GM12891 (cell line): ENCODE measurements at places on chromosomes 7 and 10.

DNA sequence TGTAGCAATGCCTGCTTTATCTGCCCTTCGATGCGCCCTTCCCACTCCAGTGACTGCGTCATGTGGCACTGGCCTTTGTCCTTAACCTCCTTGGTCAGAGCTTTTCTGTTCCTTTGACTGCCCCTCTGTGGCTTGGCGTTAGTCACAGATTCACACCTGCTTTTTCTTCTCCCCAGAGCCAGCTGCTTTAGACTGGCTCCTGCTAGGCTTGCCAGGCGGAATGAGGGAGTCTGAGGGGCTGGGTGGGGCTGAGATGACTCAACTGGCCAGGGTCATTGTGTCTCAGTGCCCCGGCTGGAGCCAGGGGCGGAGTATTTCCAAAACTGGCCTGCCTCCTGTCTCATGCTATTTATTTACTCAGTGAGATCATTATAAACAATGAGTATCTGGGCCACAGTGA lies 194.1 kb downstream of the EMX2 start:
- DNase-seq: no peak

- DNase-seq: no peak
These were observed 51.2 kb downstream of the ANLN start for GRCh38 chr7:36440880-36441279.

GRCh38 chr10:102919246-102919959 lies 1.3 kb downstream of the CNNM2 start:
- no peak for DNase-seq

- DNase-seq: no peak
These were observed 116.2 kb upstream of the LAMB4 start for GRCh38 chr7:108246227-108246837.

GRCh38 chr7:92682330-92682729 lies 92.1 kb upstream of the FAM133B start:
- DNase-seq: no peak

GRCh38 chr10:22477334-22478287 lies 132.3 kb downstream of the SPAG6 start:
- DNase-seq: no peak

DNA sequence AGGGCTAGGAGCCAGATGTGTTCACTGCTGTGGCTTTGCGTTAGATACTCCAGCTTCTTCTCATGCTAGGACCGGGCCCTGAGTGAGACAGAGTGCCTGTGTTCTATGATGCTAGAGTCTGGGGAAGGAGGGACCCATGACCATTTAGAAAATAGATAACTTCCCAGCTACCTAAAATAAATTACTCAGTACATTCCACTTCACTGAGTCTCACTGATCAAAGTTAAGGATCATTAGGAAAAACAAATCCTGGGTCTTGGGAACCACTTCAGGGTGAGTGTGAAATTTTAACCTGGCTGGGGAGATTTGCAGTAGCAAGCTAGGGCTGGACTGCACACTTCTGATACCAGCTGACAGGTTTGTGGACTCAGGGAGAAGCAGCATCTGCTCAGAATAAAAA lies 138.1 kb downstream of the EMX2 start:
- no peak for DNase-seq

DNA sequence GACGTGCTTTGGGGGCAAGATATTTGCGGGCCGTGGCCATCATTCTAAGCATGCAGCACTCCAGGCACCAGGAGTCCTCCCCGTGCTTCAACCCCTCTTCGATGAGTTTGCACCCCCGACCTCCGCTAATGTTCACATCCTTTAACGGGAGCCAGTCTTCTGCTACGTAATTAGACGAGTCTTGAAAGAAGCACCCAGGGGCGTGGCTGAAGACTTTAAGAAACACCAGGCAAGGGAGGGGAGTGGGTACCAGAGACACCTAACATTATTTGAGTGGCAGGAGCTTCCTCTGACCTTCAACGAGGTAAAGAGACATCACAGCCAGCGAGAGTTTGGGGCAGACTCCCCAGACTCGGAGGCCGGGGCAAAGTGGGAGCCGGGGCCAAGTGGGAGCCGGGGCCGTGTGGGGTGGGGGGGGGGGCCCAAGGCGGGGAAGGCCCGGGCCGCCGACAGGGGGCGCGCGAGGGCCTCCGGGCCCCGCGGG lies 31.1 kb upstream of the TOMM7 start:
- DNase-seq: no peak

GRCh38 chr10:23338886-23339285 lies 5.7 kb downstream of the C10orf67 start:
- DNase-seq: no peak

DNA sequence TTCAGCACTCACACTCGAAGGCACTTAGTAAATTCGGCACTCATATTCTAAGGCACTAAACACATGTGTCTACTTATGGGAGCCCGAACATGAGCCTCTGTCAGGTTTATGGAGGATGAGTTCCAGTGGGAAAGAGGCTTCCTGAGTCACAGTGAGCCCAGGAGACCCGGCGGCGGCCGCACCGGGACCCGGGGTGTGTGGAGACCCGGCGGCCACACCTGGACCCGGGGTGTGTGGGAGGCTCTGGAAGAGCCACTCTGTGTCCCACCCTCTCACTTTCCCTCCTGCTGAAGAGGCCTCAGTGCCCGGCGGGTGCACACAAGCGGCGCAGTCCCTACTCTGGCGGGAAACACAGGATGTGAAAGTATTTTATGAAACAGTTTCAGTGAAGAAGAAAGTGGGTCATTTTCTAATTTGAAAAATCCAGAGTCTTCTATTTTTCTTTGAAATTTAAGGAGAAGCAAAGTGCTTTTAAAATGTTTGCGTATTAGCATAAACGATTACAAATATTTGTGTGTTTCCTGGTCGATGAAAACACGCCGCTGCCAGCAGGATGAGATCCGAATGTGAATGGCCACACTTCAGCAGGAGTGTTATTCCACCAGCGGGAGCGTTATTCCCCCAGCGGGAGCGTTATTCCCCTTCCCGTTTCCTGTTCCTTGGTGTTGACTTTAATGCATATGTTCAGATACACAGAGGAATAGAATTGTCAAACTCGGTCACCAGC lies 625.1 kb downstream of the DNAJB6 start:
- no peak for DNase-seq

GRCh38 chr7:93860261-93860660 lies 30.3 kb downstream of the TFPI2 start:
- no peak for DNase-seq

- DNase-seq: no peak
These were observed 424.7 kb upstream of the FOXK1 start for GRCh38 chr7:4257146-4258111.

GRCh38 chr10:70480239-70480861 lies 1.8 kb downstream of the PALD1 start:
- DNase-seq: peak; percentile 62

- no peak for DNase-seq
These were observed 782.7 kb downstream of the ANKRD7 start for GRCh38 chr7:119007236-119007635.

DNA sequence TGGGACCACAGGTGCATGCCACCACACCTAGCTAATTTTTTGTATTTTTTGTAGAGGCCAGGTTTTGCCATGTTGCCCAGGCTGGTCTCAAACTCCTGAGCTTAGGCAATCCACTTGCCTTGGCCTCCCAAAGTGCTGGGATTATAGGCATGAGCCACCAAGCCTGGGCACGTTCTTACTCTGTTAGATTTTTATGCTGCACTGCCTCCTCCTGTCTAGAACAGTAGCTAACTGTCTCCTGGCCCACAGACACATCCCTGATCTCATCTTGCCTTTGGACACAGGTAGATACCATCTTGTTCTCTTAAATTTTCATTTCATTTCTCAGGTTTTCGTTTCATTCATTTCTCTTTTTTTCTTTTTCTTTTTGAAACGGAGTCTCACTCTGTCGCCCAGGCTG lies 41.1 kb downstream of the BLVRA start:
- no peak for DNase-seq

- DNase-seq: no peak
These were observed 86.9 kb upstream of the PITRM1 start for GRCh38 chr10:3259499-3259898.

DNA sequence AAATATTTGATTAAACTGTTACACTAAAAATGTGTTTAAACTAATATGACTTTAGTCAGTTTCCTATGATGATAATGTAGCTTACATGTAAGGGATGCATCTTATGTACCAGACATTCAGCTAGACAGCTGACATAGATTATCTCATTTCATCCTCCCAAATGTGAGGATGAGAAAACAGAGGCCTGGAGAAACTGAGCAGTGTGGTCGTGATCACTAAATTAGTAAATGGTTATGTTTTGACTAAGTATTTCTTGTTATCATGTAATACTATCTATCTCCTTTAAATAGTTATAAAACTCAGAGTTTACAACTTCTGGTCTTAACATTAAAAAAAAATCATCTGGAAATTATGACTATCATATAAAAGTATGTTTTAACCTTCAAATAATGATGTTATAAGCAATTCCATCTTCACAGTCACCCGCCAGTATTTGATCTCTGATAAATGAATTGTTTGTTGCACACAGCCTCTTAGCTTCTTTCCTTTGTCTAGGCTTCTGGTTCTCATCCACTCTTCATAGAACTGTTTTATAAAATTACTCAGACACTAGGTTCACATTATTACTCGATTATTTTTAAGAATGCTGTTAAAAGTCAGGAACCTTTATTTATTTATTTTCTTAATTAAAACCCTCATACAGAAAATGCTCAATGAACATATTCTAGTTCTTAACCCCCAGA lies 33.6 kb upstream of the HDAC9 start:
- DNase-seq: no peak

- no peak for DNase-seq
These were observed 185.0 kb downstream of the STK31 start for GRCh38 chr7:23894892-23895569.
